ENCODE measurements at places on chromosomes 16 and 17.
A peak's percentile ranks its signal among the peaks of the same experiment; 100 is the strongest.

GRCh38 chr17:42886283-42887176 is 14.1 kb upstream of the G6PC1 start:
- DNase-seq, result no peak

DNA sequence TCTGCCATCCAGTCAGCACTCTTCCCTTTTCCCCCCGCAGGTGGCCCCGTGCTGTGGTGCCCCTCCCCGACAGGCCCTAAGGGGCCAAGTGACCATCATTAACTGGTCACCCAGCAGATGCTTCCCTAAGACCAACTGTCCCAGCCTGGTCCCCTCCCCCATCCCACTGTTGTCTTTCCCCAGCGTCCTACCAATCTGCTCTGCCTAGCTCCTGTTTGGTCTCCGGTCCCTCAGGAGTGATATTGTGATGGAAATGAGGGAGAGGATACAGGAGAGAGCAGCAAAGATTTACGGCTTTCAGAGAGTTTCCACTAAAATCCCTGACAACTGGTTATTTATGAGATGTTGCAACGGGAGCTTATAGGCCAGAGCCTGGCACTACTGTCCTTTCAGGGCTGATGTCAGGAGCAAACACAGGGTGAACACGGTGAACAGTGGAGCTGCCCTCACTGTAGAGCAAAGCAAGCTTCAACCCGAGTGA is 1.4 kb upstream of the TTLL6 start:
- DNase-seq, result no peak

- no peak for DNase-seq
These were observed 32.9 kb upstream of the CLEC18A start for GRCh38 chr16:69918241-69918640.

- no peak for DNase-seq
These were observed 17.2 kb downstream of the IQCK start for GRCh38 chr16:19735074-19735867.

DNA sequence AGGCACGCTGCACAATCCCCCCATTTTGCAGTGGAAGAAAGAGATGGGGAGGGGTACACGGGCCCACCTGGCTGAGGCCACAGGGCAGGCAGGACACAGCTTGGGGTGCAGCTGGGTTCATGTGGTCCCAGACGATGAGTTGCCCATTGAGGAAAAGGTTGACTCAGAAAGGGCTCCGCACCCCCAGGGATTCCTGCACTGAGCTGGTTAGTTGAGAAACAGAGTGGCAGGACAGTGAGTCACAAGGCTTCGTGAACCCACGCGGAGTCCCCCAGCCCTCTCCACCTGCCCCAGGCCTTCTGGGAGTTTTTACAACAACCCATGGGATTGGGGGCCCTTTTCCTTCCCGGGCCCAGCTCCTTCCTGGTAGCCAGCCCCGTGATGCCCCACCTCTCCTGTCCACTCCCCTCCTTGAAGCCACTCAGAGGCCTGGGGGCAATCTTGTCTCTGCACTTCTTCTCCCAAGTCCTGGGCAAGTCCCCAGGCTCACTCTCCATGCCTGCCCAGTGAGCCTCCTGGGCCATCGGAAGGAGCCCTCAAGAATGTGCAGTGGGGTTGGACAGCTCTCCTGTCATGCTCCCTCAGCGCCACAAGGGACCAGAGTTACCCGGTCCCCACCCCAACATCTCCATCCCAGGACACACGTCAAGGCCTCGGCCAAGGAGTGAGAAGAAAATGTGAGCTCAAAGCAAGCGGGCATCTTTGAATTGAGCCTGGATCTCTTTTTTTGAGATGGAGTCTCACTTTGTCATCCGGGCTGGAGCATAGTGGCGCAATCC is 251.2 kb downstream of the PARN start:
- DNase-seq, result no peak

GRCh38 chr16:1014771-1015495 is 33.4 kb downstream of the SOX8 start:
- DNase-seq, result no peak

- no peak for DNase-seq
These were observed 7.2 kb upstream of the IGFALS start for GRCh38 chr16:1800701-1801100.

- DNase-seq, result no peak
These were observed 348.0 kb upstream of the TNRC6C start for GRCh38 chr17:77610518-77610893.

GRCh38 chr17:73890831-73891405 is 246.7 kb upstream of the SDK2 start:
- no peak for DNase-seq

DNA sequence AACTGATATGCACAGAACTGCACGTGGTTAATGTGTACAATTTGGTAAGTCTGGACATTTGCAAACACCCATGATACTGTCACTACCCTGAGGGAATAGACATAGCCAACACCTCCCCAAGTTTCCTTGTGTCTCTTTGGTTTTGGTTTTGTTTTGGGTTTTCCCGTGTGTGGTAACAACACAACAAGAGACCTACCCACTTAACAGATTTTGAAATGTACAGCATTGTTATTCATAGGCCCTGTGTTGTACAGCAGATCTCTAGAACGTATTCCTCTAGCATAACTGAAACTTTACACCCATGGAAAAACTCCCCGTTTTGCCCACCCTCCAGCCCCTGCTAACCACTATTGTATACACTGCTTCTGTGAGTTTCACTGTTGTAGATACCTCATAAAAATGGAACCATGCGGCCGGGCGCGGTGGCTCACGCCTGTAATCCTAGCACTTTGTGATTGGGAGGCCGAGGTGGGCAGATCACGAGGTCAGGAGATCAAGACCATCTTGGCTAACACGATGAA is 76.3 kb upstream of the TBC1D3K start:
- DNase-seq, result no peak

DNA sequence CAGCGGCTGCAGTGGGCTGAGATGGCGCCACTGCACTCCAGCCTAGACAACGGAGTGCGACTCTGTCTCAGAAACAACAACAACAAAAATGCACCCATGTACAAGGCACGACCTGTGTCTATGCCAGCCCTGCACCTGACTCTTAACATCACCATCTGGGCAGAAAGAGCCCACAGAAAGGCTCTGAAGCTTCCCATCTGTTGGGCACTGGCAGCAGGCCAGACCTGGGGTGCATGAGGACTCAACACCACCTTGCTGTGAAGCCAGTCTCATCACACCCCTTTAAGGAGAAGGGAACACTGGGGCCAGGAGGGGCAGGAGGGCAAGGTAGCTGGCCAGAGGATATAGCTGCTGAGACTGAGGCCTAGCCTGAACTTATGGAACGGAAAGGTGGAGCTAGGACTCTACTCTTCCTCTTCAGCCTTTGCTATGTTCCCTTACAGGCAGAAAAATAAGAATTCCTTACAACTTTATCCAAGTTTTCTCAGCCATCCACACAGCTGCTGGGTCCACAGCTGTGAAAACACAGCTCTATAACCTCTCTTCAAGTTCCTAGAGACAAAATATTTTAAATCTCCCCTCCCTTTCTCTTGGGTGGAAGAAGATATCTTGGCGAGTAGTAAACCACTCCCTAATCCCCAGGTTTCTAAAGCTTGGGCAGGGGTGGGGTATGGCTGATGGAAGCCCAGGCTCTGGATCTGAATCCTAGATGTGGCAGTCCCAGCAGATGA is 2.8 kb downstream of the ELOB start:
- DNase-seq, result no peak

DNA sequence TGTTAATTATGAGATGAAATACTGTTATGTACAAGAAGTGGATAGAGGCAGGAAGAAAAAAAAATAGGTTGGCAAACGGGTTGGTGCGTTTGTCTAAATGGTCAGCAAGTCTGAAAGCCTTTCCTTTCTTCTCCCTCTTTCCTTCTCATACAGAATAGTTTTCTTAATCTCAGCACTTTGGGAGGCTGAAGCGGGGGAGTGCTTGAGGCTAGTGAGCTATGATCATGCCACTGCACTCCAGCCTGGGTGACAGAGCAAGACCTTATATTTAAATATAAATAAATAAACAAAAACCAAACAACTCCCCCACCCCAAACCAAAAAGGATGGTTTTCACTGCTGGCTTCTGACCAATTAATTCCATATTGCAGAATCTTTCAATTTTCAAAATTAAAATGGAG is 74.7 kb upstream of the CORO6 start:
- no peak for DNase-seq

- no peak for DNase-seq
These were observed 44.8 kb downstream of the PECAM1 start for GRCh38 chr17:64345689-64346376.

- DNase-seq, result no peak
These were observed 51.8 kb downstream of the SYT17 start for GRCh38 chr16:19219836-19220235.

GRCh38 chr17:574061-574460 is 140.6 kb downstream of the VPS53 start:
- peak; percentile 86 for DNase-seq

GRCh38 chr17:38559051-38559879 is 46.5 kb downstream of the SRCIN1 start:
- DNase-seq, result peak; percentile 49

DNA sequence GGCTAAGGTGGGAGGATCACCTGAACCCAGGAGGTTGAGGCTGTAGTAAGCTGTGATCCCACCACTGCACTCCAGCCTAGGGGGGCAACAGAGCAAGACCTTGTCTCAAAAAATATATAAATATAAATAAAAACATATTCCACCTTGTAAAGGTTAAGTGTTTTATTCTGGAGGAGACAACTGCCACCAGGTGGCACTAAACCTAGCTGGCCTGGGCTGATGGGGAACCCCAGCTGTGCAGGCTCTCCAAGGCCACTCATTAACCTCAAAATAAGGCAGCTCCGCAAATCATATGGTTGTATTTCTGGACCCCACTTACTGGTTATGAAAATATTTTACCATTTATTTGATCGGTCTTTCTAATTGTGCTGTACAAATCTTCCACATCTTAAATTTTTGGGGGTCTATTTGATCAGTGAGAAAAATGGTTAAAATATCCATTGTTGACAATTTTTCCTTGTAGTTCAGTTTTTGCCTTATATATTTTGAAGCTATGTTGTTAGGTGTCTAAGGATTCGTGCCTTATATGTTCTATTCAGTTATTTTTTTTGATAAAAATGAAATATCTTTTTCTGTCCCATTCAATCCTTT is 8.5 kb upstream of the ICAM2 start:
- DNase-seq, result peak; percentile 47

DNA sequence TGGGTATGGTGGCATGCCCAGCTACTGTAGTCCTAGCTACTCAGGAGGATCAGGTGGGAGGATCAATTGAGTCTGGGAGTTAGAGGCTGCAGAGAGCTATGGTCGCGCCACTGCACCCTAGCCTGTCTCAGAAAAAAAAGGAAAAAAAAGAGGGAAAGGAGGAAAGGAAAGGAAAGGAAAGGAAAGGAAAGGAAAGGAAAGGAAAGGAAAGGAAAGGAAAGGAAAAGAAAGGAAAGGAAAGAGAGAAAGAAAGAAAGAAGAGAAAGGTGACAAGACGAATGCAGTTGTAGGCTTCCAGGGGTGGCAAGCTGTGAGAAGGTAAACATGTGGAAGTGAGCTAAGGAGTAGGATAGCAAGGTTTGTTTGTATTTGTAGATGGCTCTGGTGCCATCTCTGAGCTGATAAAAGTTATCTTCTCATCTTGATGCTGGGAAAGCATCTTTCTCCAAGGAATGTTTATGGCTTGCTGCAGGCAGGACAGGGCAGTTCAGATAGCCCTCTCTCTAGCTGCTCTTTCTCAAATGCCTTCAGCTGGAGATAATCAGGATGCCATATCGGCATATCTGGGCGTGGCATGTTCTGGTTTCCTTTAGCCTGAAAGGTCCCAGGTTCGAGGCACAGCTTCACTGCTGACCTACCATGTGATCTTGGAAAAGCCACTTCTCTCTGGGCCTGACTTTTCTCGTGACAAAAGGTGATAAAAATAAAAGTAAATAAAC is 2.8 kb upstream of the NOS2 start:
- DNase-seq, result no peak

GRCh38 chr16:81537721-81538561 is 93.3 kb downstream of the CMIP start:
- no peak for DNase-seq

DNA sequence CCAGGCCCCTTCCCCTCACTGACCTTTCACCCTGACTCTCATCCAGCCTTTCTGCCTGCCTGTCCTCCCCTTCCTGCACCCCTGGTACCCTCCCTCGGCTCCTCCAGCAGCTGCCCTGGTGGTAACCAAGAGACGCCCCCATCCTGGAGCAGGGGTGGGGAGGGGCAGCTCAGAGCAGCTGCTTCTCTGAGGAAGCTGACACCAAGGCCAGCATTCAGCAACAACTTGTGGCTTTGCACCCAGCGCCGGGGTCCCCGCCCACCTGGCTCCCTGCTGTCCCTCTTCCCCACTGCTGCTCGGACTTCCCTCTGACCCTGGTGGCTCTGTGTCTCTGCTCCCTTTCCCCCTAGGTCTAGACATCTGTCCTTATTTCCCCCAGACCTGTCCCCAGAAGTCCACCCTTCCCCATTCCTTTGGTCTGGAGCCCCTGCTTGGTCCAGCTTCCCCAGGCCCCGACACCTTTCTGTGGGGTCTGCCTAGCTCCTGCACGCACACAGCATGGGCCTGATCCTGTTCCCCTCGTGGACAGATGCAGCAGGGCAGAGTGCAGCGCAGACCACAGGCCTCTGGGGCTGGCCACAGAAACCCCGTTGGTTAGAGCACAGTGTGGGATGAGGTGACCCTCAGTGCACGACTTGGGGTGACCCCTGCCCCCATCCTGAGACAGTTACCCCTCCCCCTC is 1.2 kb upstream of the ATP2A1 start:
- no peak for DNase-seq

GRCh38 chr17:58324409-58325288 is 3.9 kb downstream of the TSPOAP1 start:
- DNase-seq, result no peak

- DNase-seq, result peak; percentile 63
These were observed 15.4 kb upstream of the CTCF start for GRCh38 chr16:67546761-67547422.

DNA sequence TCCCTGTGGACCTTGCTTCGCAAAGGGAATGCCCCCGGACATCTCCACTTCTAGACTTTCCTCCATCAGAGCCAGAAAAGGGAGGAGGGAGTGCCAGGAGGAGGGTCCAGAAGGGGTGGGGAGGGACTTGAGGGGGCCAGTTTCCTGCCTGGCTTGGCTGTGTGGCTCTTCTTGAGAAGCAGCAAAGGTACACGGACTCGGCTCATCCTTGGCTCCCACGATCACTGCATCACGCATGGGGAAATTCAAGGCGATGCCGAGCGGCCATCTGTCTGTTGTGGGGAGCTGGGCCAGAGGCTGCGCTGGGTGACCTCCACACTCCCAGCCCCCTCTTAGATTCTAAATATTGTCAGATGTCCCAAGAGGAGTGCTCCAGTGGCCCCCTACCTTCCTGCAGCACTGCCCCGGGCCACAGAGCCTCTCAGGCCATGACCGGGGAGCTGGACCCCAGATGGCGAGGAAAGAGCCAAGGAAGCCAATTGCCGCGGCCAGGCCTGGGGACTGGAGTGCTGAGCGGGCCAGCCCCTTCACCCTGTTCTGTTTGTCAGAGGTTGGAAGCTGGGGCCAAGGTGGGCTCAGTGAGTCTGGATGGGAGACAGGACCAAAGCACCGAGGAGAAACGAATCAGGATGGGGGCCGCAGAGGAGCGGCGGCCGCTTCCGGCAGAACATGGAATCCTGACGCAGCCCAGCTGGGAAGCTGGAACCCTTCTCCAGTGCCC is 104.5 kb downstream of the RBFOX3 start:
- no peak for DNase-seq

- peak; percentile 82 for DNase-seq
These were observed 43.2 kb downstream of the C16orf82 start for GRCh38 chr16:27109666-27110523.

GRCh38 chr16:53852678-53853077 is 148.7 kb downstream of the FTO start:
- no peak for DNase-seq

- DNase-seq, result no peak
These were observed 63.4 kb upstream of the TANC2 start for GRCh38 chr17:62902531-62903220.

GRCh38 chr17:83119987-83120864 is 40.8 kb downstream of the METRNL start:
- DNase-seq, result no peak
